GM20000 (cell line): ENCODE measurements at places on chromosomes 6 and 20.

DNA sequence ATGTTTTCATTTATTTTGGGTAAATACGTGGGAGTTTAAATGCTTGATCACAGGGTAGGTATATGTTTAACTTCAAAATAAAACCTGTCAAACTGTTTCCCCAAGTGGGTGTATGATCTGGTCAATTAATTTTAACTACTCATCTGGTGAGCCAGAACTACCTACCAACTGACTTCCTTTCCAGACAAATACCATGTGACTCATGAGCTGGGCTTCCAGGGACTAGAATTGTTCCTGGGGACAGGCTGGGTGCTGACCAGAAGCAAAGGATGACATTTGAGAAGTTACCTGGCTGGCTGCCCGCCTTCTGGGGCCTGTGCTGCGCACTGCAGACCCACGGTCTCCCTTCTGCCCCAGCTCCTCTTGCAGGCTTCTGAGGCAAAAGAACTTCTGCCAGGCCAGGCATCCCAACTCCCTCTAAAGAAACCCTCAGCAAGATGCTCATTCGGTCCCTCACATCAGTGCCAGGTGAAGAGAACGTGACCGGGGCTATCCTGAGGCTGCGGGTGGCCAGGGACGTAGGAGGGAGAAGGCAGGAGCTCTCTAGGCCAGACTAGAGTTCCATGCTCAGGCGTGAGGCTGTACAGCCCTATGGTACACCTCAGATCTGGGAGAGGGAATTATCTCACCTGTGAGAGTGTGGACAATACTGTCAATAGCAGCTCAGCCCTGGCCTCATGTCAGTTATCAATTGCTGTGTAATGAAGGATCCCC, 103.6 kb downstream of the JPH2 start:
- no peak for DNase-seq

DNA sequence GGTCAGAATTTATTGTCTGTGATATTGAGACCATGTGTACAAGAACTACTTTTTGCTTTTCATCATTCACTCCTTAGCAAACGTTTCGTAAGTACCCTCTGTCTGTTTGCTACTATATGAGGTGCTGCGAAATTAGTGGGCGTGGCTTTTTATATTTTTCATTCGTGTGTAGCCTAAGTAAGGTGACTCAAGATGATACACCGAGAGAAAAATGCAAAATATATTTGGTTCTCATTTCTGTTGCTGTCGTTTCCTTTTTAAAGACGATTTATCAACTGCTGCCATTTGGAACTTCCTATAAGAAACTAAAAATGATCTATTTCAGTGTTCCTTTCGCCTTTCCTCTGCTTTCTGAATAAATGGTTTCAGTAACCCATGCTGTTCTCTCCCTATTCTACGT, 61.2 kb downstream of the VAPB start:
- no peak for DNase-seq

GRCh38 chr20:43583982-43584432, 6.7 kb upstream of the IFT52 start:
- DNase-seq: no peak

GRCh38 chr20:63295422-63295821, 2.4 kb downstream of the COL20A1 start:
- no peak for DNase-seq

DNA sequence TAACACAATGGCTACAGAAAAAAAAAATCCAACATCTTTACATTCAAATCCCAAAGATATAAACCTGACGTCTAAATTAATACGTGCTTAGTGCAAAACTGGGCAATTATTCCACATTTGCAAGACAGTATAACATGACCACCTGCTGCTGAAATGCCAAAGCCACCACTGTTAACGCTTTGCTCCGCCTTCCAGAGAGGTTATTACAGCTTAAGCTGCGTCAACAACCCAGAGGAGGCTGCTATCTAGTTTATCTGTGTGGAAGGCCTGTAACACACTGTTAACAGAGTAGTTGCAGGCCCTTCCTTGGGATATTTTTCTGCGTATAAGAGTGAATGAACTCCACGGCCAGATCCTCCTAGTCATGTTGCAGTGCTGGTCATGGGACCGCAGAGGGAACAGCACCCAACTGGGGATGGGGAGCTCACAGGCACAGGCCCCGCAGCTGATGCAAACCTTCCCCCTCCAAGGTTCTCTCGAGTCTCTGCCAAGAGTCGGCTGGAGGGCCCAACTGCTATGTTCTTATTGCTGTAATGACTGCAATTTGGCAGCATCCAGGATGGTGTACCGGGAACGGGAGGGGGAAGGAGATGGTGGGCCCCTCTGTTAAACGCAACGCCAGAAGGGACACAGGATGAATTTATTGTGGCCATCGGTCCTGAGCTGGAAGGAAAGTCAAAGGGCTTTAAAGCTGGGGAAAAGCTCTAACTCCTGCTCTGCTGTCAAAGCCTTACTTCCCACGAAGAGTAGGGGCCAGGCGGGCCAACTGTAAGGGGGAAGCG, 993 bp upstream of the NCOA7 start:
- DNase-seq: peak; percentile 36

DNA sequence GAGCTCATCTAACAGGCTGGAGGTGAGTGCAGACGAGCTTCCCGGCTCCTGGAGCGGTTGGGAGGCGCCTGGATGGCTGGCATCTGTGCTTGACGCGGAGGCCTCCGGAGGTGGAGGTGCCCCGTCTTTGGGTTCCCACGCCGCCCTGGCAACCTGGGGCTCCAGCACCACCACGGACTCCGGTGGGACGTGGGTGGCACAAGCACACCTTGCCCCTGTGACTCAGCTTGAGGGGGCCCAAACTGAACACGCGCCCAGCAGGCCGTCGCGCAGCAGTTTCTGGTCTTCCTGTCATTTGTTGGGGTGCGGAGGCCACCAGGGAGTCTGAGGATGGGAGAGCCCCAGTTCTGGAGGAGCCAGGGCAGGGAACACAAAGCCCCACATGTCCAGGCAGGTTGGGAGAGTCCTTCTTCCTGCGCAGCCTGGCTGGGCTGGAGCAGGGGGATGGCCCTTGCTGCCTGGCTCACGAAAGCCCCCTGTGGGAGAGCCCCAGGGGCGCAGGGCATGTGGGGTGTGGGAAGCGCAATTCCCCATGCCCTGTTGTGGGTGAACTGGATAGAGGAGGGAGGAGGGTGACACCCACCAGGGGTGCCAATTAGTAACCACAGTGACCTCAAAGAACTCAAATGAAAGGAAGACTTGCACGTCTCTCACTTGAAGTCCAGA, 1378.6 kb upstream of the DEFB115 start:
- DNase-seq: no peak

DNA sequence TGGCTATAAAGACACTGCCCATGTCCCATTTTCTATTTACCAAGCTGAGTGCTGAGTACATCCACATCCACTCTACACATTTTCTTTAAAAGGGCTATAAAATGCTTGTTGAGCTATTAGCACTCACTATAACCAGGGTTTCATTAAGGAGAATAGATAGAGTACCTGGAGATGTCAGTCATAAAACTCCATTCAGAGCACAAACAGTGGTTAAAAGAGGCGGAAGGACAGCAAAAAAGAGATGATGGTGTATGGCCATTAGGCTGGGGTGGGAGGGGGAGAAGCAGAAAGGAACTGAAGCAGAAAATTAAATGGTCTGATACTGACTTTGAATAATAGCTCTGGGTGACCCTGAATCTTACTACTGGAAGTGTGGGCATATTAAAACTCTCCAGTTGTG, 609.9 kb upstream of the MAP3K7 start:
- no peak for DNase-seq
